Left renal cortex interstitium (tissue), 4 donors: ENCODE measurements at places on chromosomes 1 and 21.
A peak's percentile ranks its signal among the peaks of the same experiment; 100 is the strongest.

GRCh38 chr1:186463511-186463910 is 2.6 kb upstream of the PDC start:
- no peak for DNase-seq

DNA sequence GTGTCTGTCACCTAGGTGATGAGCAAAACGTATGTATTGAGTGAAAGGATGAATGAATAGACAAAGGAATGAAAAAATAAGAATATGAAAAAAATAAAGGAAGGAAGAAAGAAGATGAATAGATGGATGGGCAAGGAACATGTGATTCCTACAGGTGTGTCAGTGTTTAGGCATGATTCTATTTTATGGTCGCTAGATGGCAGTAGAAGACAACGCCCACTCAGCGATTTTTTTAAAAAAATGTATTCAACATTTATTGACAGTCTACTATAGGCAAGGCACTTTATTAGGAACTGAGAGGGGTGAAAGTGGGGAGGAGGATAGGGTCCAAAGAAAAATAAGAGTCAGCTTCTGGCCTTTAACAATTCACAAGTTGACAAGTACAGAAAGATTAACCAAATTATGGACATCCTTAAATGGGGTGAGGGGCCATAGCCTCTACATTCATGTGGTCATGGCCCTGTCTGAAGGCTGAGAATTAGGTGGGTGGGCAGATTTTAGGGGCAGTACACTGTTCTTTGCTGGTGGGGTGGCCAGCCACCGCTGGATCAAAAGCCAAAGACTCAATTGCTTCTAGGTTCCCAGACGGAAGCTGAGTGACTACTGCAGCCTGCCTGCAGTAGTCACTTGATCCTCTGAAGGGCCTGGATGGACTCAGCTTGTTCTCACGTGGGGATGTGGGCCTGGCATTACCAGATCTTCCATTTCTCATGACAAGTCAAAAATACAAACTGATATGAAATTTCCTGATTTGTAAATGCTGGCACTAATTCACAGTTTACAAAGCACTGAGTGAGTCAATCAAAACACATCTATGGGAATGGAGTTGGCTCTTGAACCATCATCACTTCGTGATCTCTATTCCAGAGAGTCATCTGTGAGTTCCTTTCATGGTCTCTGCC is 83.9 kb downstream of the FASLG start:
- DNase-seq: no peak

- DNase-seq: no peak
Observed at GRCh38 chr1:115828101-115829022, 12.6 kb downstream of the NHLH2 start.

DNA sequence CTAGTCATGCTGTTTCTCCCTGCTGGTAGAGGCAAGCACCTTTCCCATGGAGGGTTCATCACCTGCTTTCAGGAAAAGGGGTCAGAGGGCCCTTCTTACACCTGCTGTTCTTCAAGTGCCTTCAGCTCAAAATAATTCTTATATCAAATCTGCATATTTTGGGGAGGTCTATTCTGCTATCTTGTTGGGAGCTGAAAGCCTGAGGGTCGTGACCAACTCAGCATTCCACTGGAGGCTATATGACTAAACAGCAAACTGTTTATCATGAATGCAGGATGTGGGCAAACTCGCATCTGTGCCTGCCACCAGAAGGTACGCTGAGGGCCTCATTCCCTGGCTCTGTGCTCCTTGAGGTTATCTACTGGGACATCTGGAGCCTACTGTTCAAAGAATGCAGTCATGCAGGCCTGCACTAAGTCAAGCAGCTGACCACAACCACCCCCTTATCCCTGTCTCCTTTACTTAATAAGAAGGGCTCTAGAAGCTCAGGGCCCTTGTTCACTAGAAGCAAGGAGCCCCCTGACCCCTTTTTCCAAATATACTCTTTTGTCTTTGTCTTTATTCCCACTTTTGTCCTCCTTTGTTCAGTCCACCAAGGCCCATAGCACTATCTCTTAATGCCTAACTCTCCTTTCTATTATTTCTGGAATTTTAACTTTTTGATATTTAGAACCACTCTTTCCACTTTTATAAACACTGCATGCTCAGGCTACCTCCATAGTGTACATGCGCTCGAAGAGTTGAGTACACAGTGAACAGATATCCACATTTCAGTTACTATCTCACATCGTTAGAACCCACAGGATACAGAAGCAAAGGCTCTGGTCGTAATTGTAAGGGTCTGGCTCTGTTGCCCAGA is 4.5 kb upstream of the TRIM17 start:
- no peak for DNase-seq

- no peak for DNase-seq
Observed at GRCh38 chr1:193677874-193678273, 491.5 kb upstream of the B3GALT2 start.

DNA sequence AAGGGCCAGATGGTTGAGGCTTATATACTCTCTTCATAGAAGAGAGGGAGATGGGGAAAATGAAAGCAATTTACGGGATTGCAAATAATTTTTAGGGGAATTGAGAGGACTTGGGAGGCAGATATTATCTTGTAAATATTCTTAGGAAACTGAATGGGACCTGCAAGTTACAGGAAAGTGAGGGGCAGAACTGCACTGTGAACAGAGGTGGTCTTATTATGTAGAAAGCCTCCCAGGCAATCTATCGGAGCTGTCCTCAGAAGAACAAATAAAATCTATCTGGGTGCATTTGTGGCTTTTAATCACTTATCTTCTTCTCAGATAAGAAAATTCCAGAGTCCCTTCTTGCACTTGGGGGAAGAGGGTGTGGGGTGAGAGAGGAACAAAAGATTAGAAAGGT is 223.5 kb downstream of the RHOU start:
- no peak for DNase-seq

DNA sequence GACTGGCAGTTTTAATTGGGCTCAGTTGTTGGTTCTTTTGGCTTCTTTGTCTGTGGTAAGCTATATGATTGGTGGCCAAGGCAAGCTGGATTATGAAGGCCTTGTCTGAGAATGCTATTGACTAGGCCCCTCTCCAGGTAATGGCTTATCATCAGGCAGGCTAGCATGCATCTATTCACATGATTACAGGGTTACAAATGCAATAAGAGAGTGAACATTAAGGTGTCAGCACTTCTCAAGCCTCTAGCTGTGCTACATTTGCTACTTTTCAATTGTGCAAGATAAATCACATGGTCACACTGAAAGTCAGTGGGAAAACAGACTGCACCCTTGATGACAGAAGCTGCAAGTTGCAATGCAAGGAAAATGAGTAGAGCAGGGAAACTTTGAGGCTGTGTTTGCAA is 550.9 kb upstream of the TMPRSS15 start:
- DNase-seq: no peak

DNA sequence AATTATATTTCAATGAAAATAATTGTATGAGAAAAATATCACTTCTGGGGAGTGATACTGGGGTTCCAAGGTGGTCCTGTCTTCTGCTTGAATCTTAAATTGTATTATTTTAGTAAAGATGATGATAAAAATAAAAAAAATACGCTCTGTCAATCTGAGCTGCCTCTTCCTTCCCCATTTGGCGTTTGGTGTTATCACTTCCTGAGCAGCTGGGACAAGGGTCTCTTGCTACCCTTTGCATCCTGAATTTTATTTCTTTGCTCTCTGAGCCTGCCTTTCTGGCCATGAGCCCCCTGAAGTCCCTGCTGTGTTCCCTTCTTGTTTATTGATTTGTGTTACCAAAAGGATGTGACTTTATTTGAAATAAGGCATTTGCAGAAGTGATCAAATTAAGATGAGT is 111.0 kb downstream of the KCNJ6 start:
- no peak for DNase-seq

DNA sequence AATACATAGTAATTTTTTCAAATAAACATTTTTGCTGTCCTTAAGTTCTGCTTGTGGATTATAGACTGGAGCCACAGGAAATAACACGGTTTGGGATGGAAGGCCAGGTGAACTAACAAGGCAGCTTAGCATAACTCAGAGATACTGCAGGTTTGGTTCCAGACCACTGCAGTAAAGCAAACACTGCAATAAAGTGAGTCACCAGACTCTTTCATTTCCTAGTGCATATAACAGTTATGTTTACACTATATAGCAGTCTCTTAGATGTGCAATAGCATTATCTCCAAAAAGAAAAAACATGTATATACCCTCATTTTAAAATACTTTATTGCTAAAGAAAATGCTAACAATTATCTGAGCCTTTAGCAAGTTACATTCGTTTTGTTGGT is 22.0 kb downstream of the LRRC42 start:
- no peak for DNase-seq

DNA sequence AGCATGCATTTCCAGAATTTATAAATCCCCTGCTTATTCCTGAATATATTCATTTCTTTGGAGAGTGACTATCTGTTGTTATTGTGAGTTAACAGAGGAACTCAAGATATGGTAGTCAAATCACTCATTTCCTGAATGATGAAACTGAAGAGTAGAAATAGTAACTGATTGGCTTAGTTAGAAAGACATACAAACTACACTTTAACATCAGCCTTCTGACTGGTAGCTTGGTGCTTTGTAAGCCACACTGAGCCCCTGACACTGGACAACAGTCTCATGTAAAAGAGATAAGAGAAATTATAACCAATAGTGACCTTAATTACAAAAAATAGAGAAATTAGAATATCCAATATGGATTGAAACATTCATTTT is 4.8 kb downstream of the GBP7 start:
- no peak for DNase-seq

GRCh38 chr1:100921110-100921706 is 25.3 kb downstream of the SLC30A7 start:
- peak; percentile 25 for DNase-seq

DNA sequence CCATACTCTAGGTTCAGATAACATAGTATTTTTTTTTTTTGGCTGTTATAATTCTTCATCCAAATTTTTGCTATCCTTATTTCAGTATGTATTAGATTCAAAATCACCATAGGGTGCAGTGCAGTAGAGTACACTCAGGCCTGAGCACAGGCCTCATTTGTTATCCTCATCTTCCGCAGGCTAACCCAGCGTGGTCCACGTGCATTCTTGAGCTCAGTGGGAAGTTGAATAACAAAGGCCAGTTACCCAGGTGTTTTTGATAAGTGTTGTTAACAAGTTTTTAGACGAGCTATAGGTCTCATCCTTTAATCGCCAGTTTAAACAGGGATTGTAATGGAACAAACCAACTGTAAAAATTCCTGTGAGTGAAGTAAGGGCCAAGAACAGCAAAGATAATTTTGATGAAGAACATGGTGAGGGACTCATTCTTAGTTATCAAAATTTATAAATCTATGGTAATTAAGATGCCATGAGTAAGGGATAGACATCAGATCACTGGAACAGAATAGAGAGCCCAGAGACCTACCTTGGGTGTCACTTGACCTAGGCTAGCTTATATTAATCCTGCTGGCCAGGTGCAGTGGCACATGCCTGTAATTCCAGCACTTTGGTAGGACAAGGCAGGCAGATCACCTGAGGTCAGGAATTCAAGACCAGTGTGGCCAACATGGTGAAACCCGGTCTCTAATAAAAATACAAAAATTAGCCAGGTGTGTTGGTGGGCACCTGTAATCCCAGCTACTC is 22.0 kb downstream of the FLVCR1 start:
- no peak for DNase-seq

DNA sequence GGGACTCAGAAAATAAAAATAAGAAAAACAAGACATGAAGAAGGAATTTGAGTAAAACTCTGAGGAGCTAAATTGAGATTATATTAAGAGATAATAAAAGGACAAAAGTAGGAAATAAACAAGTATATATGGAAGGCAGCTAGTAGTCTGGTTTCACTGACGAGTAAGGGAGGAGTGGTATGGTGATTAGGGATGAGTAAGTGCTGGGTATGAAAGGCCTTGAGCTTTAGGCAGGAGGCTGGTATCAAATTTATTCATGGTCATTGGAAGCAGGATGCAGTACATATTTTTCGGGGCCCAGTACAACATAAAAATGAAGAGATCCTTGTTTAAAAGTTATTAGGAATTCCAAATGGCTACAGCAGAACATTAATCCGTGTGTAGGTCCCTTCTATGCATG is 789.7 kb upstream of the PRMT6 start:
- DNase-seq: no peak

- no peak for DNase-seq
Observed at GRCh38 chr1:86583032-86583431, 36.2 kb downstream of the CLCA4 start.

- DNase-seq: no peak
Observed at GRCh38 chr1:119674835-119675289, 26.8 kb upstream of the ZNF697 start.

- DNase-seq: no peak
Observed at GRCh38 chr1:43293176-43293575, 7.6 kb upstream of the TIE1 start.

DNA sequence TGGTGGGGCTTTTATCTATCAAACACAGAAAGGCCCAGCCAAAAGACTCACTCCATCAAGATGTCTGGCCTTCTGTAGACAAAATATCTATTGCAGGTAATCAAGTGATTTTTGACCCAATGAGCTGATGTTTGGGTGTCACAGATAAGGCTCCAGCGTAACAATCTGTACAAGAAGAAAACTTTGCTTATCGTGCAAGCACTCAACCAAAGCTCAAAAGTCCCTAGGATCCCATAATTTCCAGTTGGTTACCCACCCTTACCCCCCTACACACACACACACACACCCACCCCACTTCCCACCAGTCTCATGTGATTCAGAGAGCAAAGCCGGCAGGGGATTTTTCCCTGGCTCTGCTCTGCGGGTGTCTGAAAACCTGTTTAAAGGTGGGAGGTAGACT is 5.8 kb downstream of the ITPKB start:
- no peak for DNase-seq

- no peak for DNase-seq
Observed at GRCh38 chr1:197027359-197027758, 39.7 kb downstream of the F13B start.

DNA sequence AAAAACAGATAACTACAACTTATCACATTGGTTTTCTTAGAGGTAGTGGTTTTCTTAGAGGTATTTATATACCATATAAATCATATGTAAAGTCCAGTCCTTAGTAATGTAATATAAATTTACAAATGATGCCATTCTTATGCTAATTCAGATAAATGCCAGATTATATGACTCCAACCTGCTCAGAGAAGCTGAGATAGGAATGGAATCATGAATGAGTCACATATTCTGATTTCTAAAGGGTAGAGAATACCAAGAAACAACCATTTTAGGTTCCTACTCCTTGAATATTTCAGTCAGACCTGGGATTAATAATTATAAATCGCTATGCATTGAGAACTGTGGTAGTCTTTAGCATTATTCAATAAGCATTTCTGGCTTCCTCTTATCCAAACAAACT is 760.1 kb upstream of the NEGR1 start:
- no peak for DNase-seq

DNA sequence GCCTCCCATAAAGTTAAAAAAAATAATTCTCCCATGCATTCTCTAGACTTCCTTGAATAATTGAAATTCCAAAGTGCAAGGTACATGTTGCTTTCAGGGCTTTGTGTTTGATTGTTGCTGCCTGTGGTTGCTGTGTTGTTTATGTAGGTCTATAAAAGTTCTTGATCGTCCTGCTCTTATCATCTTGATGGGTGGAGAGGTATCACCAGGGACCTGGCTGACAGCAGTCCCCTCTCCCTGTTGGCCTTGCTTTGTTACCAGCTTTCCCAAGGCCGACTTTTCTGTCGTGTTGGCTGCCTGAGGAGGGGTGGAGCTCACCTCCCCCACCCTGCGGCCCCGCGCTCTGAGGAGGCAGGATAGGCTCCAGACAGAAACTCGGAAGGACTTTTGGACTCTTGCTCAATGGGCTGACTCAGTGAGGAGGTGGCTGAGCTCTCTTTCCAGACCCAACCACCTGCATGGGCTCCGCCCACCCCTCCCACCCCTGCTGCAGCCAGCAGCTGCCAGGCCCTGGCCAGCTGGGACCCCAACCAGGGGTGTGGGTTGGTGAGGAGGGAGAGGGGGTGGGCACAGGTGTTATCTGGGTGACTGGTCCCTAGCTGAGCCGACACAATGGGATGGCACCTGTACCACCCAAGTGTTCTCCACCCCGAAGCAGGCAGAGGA is 2.0 kb downstream of the INAVA start:
- no peak for DNase-seq
